C1 segment of cervical spinal cord (tissue), 14 donors: ENCODE measurements at places on chromosomes 1 and 21.

GRCh38 chr1:236207569-236207968 lies 65.2 kb downstream of the GPR137B start:
- DNase-seq = no peak

DNA sequence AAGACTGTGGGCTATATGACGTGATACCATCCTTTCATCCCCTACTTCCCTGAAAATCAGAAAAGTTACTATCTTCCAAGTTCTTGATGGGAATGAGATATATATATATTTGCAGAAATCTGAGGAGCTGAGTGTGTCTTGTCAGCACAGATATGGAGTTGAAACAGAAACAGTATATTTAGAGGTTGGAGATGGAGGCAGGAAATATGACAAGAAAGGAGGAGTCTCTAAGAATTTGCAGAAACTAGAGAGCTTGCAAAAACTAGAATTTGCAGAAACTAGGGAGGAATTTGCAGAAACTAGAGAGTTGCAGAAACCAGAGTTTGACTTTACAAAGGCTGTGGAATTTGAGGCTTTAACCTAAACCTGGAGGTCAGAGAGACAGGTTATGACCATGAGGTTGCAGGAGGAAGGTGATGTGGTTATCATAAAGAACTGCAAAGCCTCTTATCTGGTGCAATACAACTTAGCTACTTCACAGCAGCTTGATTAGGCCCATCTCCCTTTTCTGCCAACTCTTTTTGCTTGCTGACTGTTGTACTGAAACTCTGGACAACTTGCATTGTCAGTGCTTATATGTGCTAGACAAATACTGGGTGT lies 22.3 kb downstream of the XCL2 start:
- DNase-seq = no peak

DNA sequence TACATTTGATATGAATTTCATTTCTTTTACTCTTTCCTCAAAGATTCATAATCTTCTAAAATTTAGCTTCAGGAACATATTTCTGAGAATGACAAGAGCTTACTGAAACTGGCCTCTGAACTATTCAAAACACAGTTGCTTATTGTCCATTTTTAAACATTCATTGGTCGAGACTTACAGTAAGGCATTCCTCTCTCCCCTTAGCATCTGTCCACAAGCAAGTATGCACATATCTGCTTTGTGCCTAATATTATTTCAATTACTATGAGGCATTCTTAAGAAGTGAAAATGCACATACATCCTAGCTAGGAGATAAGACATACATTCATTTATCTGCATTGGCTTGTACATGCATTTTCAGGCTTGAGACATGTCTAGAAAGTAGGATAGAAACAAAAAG lies 488.7 kb downstream of the PTBP2 start:
- no peak for DNase-seq

DNA sequence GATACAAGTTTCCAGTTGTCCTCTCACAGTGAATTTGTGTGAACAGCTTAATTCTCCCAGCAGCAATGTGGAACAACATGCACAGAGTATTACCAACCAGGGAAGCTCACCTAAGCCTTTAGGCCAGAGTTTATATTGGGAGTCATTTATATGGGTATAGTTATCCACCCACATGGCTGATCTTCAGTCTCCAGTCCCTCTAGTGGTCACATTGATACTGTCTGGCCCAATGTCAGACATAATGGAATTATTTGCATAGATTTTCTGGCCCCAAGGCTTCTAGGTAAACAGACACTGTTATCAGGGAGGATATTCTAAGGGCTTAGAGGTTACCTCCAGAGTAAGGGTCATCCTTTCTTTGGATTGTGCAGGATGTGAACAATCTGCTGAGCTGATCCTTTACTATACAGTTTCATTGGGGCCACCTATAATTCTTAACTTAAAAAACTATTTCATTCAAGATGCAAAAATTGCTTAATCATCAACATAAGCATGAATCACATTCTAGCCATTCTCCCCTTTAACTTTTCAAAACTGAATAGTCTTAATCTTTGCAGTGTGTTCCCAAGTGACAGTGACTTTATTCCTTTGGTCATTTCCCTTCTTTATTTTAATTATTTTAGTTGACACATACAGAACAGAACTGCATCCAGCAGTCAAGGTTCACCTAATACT lies 210.9 kb downstream of the LTN1 start:
- DNase-seq = no peak

DNA sequence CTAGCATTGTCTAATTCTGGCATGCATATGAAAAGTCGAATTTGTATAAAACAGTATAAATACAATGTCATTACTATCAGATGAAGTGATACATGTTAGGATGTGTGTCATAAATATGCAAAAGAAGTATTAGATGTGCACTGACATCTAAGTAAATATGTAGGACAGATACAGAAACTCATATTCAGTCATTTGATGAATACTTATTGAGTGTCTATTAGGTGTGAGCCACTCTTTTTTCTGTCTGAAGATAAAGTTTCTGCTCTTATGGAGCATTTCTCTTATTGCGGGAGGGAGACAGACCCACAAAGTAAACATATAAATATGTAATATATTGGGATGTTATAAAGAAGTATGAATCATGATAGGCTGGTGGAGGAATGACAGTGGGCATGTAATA lies 426.6 kb upstream of the B3GALT2 start:
- DNase-seq = no peak

DNA sequence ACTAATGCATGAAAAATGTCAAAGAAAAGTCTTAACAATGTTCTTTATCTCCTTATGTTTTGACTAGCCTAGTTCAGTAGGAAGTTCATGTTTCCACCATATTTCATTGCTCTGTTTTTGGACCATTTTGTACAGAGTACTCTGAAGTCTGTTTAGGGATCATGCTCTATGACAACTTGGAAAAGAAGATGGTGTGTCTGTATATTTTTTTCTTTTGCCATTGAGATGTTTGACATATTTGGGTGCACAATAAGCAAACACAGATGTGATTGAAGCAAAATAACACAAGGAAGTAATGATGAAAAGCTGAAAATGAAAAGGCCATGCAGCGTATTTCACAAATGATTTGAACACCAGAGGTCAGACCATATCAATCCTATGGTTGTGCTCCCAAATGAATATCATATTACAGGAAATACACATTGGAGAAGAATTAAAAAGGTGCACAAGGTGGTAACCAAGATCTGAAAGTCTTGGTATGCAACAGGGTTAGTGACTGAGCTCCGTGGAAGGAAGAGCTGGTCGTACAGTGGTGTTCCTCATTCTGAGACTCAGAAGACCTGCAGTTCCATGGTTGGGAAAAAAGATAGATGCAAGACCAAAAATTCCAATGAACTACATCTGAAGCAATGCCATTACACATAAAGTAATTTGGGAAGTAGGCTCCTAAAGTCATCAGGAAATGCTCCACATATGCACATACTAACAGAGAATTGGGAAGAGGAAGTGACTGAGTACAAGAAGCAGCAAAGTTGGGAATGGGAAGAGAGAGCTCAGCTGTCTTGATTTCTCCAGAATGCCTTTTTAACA lies 463.5 kb downstream of the LMO4 start:
- DNase-seq = no peak

- DNase-seq = no peak
Measured at GRCh38 chr1:30375156-30375555, 348.2 kb downstream of the MATN1 start.

DNA sequence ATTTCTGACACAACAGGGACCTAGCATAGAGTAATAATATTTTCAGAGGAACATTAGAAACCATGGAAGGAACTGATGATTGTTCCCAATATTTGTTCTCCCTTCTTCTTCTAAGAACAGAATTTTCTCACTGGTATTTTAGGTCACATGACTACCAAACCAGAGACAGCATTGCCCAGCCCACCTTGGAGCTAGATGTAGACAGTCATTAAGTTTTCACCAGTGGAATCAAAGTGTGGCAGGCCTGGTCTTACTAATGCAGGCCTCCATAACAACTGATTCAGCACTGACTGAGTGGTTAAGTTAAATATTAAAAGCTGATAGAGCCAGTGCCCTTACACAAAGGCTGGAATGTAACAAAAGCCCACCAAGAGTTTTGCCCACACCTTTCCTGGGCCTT lies 244.4 kb downstream of the ZNF648 start:
- no peak for DNase-seq

- no peak for DNase-seq
Measured at GRCh38 chr21:37367703-37368540, 1.3 kb downstream of the DYRK1A start.

- peak; percentile 21 for DNase-seq
Measured at GRCh38 chr1:145858238-145858900, 512 bp downstream of the PIAS3 start.

DNA sequence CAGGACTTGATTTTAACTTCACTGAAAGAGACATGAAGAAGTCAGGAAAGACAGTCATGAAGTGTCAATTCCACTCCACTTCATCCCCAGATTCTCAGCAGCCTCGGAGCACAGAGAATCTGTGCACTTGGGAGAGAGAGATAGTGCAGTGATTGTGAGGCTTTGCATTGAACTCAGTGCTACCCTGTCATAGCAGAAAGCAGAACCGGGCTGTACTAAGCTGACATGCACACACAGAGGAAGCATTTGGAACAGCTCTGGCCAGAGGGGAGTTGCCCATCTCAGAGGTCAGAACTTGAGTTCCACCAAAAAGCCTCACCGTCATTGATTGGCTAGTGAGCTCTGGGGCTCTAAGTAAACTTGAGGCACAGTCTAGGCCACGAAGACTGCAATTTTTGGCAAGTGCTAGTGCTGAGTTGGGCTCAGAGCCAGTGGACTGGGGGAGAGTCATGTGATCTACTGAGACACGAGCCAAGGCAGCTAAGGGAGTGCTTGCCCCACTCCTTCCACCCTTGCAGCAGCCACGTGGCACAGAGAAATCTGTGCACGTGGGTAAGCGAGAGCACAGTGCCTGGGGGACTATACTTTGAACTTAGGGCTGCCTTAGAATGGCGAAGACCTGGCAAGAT lies 810.2 kb upstream of the ADAMTS5 start:
- no peak for DNase-seq

GRCh38 chr1:19462781-19463503 lies 22.4 kb downstream of the CAPZB start:
- no peak for DNase-seq

- DNase-seq = peak; percentile 51
Measured at GRCh38 chr1:43453442-43454269, at the start of gene HYI. Gene HYI (minus strand): TSS chr1:43453931. CDS start chr1:43453793, 138 bp downstream.

DNA sequence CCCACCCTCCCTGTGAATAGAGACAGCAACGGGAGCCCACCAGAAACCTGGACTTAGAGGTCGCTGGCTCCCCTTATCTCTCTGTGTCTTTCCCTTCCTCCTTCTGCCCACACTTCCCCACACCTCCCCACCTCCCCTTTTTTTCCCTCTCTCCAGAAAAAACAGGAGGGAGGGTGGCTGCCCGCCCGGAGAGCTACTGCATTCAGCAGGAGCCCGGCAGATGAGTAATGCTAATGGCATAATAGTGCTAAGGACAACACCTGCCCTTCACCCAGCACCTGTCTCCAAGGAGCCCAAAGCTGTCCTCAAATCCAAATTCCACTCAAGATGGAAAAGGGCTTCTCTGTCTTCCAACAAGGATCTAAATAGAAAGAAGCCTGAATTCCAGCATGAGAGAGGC lies 11.4 kb upstream of the PRELP start:
- DNase-seq = no peak

DNA sequence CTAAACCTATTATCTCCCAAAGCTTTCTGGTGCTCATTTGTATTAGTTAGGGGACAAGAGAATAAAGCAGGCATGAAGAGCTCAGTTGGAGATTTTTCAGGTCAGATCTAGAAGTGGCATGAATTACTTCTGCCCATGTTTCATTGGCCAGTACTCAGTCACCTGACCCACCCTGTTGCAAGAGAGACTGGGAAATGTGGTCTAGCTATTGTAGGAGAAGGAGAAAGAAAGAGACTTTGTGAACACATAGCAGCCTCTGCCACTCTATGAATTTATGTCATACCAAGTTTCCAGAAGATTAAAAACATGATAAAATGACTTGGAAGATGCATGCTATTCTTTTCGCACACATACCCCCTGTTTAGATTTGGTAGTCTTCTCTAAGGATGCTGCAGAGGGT lies 302.3 kb upstream of the RUNX1 start:
- no peak for DNase-seq

- DNase-seq = no peak
Measured at GRCh38 chr1:54374766-54375165, 31.4 kb downstream of the SSBP3 start.

GRCh38 chr1:85334962-85335361 lies 58.5 kb upstream of the BCL10 start:
- no peak for DNase-seq

- DNase-seq = no peak
Measured at GRCh38 chr21:46098303-46099141, 610 bp downstream of the COL6A2 start.

DNA sequence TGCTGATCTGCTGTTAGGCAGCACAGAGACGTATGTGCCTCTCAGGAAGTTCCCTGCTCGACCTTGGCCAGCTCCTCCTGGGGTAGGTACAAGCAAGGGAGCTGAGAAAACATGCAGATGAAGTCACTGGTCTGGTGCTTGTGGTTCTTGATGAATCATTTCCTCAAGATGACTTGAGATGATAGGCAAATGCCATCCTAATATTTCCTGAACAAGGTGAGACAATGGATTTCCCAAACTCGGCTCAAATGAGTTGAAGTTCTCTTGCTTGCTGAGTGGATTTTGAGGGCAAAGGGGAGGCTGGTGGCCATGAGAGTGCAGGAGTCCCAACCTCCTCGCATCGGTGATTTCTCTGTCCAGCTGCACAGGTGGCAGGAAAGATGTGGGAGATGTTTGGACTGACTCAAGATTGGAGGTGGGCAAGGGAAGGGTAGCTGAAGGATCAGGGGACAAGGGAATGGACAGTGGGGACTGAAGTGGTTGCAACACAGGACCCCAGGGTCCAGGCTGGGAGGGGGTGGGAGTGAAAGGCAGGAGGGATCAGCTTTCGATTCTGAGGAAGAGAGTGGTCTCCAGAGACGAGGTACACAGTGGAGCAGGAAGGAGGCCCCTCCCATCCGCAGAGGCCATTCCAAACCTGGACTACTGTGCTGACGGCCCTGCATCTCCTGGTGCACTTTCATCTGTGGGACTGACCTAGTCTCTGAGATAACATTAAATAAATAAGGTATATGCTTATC lies 63.9 kb downstream of the CAPN2 start:
- DNase-seq = no peak

DNA sequence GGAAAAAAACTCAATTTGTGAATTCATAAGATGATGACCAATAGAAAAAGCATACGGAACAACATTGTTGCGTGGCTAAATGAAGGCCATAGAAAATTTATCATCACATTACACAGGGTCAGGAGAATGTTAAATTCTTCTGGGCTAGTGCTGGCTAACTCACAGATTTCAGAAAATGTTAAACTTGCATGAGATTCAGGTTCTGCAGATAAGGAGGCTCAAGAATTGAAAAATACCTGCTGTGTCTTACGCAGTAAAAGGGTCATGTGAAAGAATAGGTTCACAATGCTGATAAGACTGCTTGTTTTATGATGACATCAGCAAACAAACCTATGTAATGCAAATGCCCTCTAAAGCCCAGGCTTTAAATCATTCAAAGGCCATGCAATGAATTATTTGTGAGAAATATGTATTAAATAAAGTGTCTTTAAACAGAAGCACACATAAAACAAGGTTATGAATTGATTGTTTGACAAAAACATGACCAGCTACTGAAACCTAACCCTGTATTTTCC lies 378.8 kb downstream of the USP25 start:
- DNase-seq = no peak
